Dorsolateral prefrontal cortex (tissue), 122 donors: ENCODE measurements at places on chromosomes 13 and 19.

DNA sequence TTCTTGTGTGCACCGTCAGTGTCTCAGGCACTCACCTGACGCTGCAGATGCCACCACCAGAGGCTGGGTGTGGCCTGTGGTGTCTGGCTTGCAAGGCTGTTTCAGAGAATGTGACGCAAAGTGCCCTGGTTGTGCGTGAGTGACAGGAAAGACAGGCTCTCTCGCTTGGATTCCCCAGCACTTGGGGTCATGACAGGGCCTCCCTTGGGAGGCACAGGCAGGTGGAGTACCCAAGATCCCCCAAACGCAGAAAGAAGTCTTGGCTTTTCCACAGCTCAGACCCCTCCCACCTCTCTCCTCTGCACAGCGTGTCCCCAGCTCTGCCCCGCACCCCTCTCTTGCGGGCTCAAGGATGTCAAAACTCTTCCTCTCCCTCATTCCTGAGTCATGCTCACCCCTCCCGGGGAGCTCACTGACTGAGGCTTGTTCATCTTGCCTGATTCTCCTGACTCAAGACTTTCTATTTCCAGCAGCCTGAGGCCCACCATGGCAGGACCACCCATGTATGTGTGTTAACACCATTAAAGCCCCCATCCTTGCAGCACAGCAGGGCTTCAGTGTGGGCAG, 21.0 kb downstream of the DHX34 start:
- DNase-seq, result no peak

- DNase-seq, result no peak
Measured at GRCh38 chr19:28601723-28602440, 611.1 kb downstream of the UQCRFS1 start.

DNA sequence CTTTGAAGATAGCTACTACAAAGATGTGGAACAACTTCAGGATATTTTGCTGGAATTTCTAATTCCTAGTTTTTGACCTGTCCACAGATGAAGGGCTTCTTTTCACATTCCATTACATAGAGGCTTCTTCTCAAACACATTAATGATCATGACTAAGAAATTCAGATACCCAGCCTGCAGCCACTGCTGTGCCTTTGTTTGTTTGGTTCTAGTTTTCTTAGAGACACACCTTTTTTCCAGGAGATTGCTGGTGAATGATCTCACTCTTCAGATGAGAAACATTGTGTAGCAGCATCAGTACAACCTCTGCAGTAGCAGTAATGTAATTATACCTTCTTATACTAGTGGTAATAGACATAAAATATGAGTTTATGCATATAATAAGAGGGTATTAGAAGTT, 5.0 kb downstream of the TDRD3 start:
- DNase-seq, result no peak

DNA sequence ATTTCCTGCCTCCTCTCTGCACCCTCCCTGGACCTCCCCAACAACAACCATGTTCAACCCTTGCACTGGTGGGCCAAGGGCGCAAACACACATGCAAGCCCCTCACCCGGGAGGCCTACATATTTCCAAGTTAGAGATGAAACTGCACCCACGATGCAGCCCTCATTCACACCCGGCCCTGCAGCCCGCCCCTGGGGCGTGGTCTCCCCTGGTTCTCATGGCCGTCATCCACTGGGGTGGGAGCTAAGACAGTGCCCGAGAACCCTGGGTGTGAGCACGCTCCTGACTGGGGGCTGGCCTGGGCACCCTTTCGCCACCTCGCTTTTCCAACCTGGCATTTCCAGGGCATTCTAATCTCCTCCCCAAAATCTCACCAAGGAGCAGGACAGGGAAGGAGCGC, 7.0 kb upstream of the SLC7A10 start:
- no peak for DNase-seq

DNA sequence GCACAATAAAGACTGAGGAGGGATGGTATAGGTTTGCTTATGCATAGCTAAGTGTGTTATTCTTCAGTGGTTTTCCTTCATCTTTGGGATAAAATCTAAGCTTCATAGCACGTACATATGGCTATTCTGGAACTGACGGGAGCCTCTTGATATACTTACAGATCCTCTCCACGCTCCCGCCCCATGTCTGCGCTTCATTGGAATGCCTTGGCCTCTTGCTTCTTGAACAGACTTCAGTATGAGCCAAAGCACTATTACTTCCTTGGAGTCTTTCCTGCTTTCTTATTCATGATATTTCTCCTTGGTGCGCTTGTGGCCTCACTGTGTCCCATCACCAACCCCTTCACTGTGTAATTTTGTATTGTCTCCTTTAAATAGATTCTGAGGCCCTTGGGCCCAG, 111.1 kb upstream of the RNF113B start:
- no peak for DNase-seq

GRCh38 chr13:50921706-50922105, 12.1 kb downstream of the RNASEH2B start:
- no peak for DNase-seq
